ENCODE measurements at places on chromosomes 3 and 15.

DNA sequence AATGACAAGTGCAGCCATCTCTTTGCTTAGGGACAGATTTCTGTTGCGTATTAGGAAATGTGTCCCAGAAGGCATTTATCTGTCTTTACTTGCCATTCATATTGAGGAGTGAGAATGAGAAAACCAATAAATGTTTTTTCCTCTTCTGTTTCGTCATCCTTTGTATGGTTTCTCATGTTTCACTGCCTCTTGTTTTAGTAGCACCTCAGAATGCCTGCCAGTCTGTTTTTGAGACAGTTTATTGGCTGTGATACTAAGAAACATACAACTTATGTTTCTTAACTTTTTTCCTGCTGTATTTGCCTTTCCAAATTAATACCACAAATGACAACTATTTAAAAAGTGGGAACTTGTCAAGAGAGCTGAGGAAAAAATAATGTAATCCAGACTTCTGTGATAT is 390.2 kb upstream of the GOLIM4 start:
- no peak for DNase-seq

GRCh38 chr3:113273011-113273410 is 61.7 kb downstream of the BOC start:
- no peak for DNase-seq

GRCh38 chr3:142819179-142819578 is 69.7 kb downstream of the PCOLCE2 start:
- no peak for DNase-seq

GRCh38 chr3:170709046-170709445 is 123.2 kb upstream of the SLC7A14 start:
- no peak for DNase-seq

- DNase-seq: no peak
These were observed 148.3 kb upstream of the NPHP3 start for GRCh38 chr3:132870541-132870940.
